Mesenchymal stem cell (in vitro differentiated cells and primary cell): ENCODE measurements at places on chromosomes 16 and 17.

- H3K36me3 ChIP-seq = peaks cover 61% of the 10 kb centered on the region
- H3K4me3 ChIP-seq = no peak overlapping the region
- H3K27ac ChIP-seq = no peak overlapping the region
- H3K27me3 ChIP-seq = no peaks in the 10 kb centered on the region
- peaks cover under 1% of the 10 kb centered on the region for H3K4me1 ChIP-seq
- no peak for DNase-seq
Observed at GRCh38 chr17:28363186-28363585, 1.8 kb downstream of the SEBOX start.

DNA sequence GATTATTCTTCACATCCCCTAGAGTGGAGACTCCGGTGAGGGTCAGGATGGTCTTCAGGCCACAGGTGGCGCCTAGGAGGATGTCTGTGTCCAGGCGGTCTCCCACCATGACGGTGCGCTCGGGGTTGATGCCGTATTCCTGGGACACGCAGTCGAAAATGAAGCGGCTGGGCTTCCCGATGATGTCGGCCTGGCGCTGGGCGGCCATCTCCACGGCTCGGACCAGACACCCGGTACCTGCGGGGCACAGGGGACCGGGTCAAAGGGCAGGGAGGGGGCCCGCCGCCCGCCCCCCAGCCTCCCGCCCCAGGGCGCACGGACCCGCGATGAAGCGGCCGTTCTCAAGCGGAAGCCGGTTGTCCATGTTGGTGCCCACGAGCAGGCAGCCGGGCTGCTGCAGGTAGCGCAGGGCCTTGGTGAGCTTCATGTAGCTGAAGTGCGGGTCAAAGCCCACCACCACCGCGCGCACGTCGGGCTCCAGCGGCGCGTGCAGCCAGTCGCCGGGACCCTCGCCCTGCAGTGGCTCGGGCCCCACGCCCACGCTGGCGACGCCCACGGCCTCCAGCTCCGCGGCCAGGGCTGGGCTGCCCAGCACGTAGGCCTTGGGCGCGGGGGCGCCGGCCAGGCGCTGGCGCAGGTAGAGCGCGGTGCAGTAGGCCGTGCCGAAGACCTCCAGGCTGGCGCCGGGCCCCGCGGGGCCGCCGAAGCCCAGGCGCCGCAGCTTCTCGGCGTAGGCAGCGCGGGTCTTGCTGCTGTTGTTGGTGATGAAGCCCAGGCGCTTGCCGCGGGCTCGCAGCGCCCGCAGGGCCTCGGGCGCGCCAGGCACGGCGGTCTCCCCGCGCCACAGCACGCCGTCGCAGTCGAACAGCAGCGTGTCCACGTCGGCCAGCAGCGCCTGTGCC lies 572 bp downstream of the PGP start:
- H3K4me1 ChIP-seq = peaks cover 34% of the 10 kb centered on the region
- peak overlapping the region; percentile 91 for H3K4me3 ChIP-seq
- no peaks in the 10 kb centered on the region for H3K27me3 ChIP-seq
- H3K36me3 ChIP-seq = peaks cover 11% of the 10 kb centered on the region
- DNase-seq = no peak
- H3K27ac ChIP-seq = no peak overlapping the region

GRCh38 chr17:42275527-42276358 lies 448 bp downstream of the STAT5B start:
- H3K27me3 ChIP-seq = no peaks in the 10 kb centered on the region
- no peaks in the 10 kb centered on the region for H3K36me3 ChIP-seq
- peaks cover 10% of the 10 kb centered on the region for H3K4me1 ChIP-seq
- peak overlapping the region; percentile 95 for H3K4me3 ChIP-seq

DNA sequence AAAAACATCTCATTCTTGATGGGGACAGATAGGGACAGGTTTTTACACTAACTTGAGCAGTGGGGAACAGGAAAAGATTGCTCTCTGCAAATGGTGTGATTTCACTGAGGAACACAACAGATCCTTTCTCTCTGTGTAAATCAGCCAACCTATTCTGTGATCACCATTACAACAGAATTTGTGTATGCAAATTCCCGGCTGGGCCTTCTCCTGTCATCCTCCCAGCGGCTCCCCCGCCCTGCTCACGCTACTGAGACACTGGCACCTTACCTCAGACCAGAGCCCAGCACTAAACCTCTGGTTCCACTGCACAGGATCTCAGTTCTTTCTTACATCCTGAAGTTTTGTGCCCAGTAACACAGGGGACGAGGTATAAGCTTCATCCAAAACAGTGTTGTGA lies 97.0 kb upstream of the FA2H start:
- H3K27ac ChIP-seq = no peak overlapping the region
- no peak overlapping the region for H3K4me3 ChIP-seq
- H3K4me1 ChIP-seq = peaks cover 3% of the 10 kb centered on the region
- DNase-seq = no peak
- H3K27me3 ChIP-seq = no peaks in the 10 kb centered on the region

DNA sequence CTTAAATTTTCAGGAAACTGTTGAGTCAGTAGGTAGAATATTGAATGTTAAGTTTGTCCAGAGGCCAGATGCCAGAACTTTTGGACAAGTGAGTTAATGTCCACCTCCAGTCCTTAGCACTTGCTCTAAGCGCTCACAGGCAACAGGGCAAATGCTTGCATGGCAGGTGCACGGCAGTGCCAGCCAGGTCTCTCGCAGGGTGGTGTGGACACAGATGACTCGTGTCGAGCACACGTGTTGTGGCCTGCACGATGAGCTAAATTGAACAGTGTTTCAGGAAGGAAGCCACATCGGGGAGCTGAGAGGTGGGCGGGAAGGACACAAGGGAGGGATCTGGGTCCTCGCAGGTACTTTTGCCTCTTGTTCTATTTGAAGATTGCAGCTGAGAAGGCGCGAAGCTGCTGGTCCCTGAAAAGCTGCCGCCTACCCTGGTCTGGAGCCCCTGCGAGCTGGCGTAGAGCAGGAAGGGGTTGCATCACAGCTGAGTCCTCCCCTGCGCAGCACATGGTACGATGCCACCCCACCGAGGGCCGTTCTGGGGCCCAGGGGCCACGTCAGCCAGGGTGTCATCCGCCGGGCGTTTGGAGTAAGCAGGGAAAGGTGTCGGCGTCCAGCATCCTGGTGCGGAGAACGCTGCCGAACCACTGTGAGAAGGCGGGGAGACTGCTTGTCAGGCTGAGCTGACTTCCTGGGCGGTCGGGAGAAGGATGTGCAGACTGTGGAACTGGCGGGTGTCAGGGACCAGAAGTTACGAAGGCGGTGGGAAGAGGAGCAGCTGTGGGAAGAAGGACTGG lies 6.3 kb downstream of the RAB40C start:
- DNase-seq = no peak
- no peaks in the 10 kb centered on the region for H3K27me3 ChIP-seq
- no peak overlapping the region for H3K4me3 ChIP-seq
- peaks cover 28% of the 10 kb centered on the region for H3K4me1 ChIP-seq

DNA sequence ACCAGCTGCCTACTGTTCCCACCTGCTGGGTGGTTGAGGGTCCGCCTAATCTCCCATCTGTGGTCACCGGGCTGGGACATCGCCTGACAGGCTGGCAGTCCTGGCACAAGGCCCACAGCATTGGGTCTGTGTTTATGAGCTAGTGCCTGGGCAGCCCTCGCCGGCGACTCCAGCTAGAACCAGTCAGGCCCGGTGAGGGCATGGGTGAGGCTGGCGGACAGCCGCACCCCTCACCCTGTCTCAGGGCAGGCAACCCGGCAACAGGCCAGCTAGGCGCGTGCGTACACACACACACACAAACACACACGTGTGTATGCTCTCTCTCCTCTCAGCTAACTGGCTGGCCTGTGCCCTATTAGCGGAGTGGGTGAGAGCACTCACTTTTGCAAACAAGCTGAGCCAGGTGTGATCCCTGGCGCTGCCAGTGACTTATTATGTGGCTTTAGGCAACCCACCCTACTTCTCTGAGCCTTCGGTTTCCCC lies 10.4 kb downstream of the HSD11B2 start:
- DNase-seq = no peak
- H3K4me3 ChIP-seq = no peak overlapping the region
- no peaks in the 10 kb centered on the region for H3K27me3 ChIP-seq

GRCh38 chr17:17883801-17884200 lies 47.0 kb upstream of the SREBF1 start:
- H3K36me3 ChIP-seq = peaks cover 78% of the 10 kb centered on the region
- DNase-seq = no peak
- H3K27ac ChIP-seq = no peak overlapping the region
- no peak overlapping the region for H3K4me3 ChIP-seq

DNA sequence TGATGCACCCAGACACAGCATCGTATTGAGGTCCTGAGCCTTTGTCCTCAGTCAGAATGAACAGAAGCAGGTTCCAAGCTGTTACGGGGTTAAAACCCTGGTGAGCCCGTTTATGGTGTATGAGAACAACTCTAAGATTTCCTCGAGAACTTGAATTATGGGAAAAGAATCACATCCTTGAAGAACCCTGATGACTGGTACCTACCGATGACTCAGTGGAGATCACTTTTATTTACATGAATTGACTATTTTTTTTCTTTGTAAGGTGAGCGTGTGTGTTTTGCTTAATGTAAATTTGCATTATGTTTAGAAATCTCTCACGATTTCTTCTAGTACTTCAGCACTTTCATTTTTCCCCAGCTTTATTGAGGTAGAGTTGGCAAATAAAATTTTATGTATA lies 3.3 kb upstream of the KRTAP4-4 start:
- DNase-seq = no peak
- H3K27me3 ChIP-seq = no peaks in the 10 kb centered on the region
- no peak overlapping the region for H3K4me3 ChIP-seq

GRCh38 chr16:11819798-11820197 lies 22.7 kb upstream of the ZC3H7A start:
- H3K4me1 ChIP-seq = peaks cover 1% of the 10 kb centered on the region
- H3K27me3 ChIP-seq = no peaks in the 10 kb centered on the region
- DNase-seq = no peak
- no peaks in the 10 kb centered on the region for H3K36me3 ChIP-seq
- no peak overlapping the region for H3K27ac ChIP-seq
- no peak overlapping the region for H3K4me3 ChIP-seq

DNA sequence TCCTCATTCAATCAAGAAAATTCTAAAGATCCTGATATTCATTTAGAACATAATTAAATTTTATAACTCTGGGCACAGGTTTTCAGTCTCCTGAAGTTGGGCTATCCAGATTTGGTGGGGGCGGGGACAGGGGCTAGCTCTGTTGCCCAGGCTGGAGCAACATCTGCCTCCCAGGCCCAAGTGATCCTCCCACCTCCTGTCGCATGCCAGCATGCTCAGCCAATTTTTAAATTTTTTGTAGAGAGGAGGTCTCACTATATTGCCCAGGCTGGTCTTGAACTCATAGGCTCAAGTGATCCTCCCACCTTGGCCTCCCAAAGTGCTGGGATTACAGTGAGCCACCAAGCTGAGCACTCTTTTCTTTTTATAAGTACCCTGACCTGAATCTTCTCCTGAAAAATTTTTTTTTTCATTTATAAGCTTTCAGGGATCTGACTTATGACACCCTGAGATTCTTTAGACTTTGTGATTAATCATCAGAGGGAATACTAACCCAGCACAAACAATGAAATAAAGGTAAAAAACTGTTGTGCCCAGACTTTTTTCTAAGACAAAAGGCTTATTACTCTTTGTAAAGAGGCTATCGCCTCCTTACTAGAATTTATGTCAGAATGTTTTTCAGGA lies 62.6 kb downstream of the TUBD1 start:
- no peaks in the 10 kb centered on the region for H3K36me3 ChIP-seq
- H3K4me3 ChIP-seq = no peak overlapping the region
- no peaks in the 10 kb centered on the region for H3K27me3 ChIP-seq
- peak overlapping the region; percentile 97 for H3K27ac ChIP-seq

DNA sequence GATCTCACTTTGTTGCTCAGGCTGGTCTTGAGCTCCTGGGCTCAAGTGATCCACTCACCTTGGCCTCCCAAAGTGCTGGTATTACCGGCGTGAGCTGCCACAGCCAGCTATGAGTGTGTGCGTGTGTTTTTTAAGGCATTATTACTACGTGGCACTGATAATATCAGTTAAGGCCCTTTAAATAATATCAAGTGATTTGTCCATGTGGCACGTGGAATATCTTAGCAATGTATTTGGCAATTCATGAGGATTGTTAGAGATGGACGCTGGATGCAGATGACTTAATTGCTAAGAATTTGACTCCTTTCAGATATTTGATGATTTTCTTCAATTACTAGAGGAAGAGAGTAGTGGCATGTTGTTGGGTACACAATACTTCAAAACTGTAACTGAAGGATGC lies 25.5 kb upstream of the PMP22 start:
- H3K36me3 ChIP-seq = no peaks in the 10 kb centered on the region
- H3K4me1 ChIP-seq = peaks cover 10% of the 10 kb centered on the region
- H3K27me3 ChIP-seq = no peaks in the 10 kb centered on the region
- H3K4me3 ChIP-seq = no peak overlapping the region
- no peak for DNase-seq
